ENCODE measurements at places on chromosomes 2 and 18.
A peak's percentile ranks its signal among the peaks of the same experiment; 100 is the strongest.

- DNase-seq, result no peak
These were observed 276.1 kb upstream of the HDAC4 start for GRCh38 chr2:239676716-239677452.

DNA sequence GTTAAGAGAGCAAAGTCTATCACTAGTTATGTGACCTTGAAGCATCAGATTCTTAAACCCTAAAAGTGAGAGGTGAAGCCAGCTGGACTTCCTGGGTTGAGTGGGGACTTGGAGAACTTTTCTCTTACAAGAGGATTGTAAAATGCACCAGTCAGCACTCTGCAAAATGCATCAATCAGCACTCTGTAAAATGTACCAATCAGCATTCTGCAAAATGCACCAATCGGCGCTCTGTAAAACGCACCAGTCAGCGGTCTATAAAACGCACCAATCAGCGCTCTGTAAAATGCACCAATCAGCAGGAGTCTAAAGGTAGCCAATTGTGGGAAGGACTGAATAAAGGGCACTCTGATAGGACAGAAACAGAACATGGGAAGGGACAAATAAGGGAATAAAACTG, 291.6 kb upstream of the FAM98A start:
- DNase-seq, result no peak

DNA sequence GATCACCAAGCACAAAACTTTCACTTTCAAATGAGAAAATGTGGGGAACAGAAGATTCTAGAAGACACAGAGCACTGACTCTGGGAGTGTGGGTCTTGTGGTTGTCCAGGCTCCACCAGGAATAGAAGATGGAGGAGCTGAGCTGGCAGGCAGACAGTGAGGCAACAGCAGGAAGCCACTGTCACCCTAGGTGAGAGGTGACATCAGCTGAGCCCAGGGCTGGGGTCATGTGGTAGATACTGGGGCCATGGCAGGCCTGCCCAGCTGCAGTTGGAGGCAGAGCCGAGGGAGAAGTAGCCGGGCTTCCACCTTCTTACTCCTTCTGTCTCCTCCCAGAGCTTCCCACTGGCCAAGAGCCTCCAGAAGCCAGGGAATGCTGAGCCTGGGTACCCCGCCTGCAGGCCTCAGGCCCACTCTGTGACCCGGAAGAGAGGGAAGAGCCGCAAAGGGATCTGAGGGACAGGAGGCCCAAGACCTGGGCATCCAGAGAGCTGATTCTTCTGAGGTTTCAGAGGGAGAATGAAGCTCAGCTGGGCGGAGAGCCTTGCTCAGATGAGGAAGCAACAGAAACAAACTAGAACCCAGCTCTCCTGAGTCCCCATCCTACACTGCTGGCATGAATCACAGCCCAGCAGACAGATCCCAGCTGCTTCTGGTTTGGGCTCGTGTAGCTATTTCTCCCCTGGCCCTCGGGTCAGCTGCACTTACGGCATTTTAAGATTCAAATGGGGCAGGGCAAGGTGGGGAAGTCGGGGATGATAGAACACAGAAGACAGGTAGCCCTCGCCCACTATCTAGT, 39.8 kb upstream of the ASAP2 start:
- DNase-seq, result no peak

- no peak for DNase-seq
These were observed 62.5 kb upstream of the LGALSL start for GRCh38 chr2:64391424-64391823.

DNA sequence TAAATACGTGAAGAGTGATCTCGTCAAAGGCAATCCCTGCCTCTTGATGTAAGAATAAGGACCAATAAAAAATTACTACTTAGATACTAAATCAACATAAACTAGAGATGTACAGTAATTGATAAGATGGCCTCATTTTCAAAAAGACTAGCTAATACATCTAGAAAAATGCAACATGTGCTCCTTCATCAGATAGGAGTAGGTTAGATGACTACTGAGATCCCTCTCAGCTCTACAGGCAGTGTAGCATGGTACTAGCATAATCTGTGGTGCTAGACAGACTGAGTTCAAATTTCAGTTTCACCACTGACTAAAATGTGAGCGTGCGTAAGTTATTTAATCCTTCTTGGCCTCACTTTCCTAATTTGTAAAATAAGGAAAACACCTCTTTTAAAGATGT, 82.6 kb upstream of the FRZB start:
- peak; percentile 11 for DNase-seq

DNA sequence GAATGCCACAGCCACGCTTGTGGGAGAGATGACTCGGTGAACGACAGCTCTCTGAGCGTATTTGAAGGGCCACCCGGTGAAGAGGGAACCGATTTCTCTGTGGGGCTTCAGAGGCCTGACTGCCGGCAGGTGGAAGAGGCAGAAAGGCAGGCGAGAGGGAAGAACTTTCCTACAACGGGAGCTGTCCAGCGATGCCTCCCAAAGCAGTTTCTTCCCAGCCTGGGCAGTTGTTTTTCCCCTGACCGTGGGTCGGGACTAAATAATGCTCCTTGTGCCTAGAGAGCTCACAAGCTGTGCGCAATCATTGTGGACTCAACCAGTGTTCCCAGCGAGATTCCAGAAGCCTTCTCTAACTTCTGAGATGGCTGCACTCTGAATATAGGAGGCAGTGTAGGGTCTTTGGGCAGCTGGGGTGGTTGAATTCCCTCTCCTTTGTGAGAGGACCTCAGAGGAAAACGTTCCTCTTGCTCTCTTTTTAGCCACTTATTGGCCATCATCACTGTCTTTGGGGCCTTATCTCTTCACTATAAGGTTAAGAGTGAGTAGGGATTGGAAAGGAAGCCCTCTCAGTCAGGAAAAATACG, 710 bp downstream of the SEC11C start:
- DNase-seq, result no peak

GRCh38 chr2:26640331-26640745, 828 bp downstream of the CIB4 start:
- DNase-seq, result peak; percentile 39

DNA sequence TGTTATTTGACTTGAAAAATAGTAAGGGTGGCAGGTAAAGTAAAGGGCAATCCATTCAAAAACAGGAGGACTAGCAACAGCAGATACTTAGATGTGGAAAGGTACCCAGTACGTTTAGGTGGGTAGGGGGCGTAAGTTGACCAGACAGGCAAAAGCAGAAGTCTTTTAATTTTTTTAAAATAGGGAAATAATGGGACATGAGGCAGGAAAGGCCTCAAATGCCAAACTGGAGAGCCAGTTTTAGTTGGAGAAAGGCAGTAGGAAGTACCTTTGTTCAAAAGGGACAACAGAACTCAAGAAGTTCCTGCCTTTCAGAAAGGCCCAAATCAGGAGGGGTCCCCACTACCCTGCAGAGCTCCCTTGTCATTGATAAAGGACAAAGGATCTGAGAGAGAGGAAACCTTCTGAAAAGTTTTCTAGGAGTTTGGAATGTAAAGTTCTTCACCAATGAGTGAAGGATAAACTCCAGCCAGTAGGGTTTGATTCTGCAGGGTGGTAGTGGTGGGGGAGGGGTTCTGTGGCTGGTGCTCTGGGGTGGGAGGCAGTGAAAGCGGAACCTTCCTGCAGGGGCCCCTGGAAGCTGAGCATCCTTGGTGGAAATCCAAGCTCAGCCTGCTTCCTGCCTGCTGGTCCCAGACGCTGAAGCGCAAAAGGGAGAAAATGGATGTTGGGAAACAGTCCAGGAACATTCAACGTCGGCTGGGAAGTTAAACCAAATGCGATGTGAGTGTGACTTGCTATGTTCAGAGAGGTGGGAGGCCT, 40.1 kb downstream of the TMEM17 start:
- DNase-seq, result no peak

DNA sequence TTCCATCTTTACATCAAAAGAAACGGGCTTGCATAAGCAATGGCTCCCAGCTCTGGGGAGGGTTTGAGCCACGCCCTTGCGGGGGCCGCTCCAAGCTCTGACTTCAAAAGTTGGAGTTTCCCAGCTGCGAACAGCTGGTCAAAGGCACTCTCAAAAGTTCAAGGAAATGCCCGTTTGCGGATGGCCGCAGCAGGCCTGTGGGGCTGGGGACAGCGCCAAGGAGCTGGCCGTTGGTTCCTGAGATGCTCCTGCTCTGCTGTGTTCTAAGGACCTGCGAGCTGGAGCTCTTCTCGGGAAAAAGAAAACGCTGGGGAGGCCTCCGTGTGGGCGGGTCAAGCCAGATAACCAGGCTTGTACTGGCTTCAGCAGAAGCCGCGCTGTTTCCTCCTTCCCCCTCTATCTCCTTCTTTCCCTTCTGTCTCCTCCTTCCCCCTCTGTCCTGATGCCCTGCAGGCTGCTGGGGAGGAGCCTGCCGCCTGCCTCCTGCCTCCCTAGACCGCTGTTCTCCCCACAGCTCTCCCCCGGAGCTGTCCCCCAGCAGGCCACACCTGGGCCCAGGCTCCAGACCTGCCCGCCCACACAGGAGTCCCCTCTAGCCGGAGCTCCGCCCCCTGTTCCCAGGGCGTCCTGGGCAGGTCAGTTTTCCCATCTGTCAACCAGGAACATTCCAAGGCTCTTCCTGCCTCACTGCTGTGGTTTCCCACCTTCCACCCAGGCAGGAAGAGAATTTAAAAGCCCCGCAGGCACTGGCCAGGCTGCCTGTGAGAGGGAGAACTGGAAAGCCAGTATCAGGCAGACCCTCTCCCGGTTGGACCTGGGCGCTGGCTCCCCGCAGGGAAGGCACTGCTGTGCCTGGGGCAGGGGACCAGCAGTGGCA, 14.1 kb downstream of the KLF11 start:
- peak; percentile 60 for DNase-seq

DNA sequence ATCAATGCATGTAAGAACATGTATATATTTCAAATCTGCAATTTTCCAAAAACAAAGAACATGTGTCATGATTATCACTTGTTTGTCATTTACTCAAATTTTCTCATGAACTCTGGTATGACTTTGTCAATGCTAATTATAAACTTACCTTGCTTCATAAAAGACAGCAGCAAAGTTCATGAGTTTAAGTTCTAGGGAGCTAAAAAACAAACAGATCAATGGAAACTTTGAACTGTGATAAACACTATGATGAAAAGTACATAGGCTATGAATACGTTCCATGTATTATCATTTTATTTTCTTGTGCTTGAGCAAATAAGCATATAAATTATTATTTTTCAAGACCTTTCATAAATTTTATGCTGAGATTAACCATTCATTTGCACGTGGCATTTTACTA, 940.8 kb downstream of the MBD2 start:
- DNase-seq, result no peak

DNA sequence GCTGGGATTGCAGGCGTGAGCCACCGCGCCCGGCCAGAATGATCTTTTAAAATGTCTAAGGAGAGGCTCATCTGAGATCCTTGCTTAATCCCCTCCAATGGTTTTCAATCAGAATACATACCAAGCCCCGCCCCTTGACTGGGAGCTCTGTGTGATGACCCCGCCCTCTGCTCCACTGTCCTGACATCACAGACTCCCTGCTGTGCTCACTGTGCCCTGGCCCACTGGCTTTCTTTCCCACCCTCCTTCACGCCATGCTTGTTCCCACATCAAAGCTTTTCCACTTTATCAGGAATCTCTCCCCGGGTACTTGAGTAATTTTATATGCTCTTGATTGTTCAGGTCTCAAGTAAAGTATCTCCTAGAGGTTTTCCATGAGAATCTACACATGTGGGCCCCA, 762.3 kb upstream of the ID2 start:
- DNase-seq, result no peak

GRCh38 chr18:70128271-70128670, 77.2 kb downstream of the RTTN start:
- no peak for DNase-seq

DNA sequence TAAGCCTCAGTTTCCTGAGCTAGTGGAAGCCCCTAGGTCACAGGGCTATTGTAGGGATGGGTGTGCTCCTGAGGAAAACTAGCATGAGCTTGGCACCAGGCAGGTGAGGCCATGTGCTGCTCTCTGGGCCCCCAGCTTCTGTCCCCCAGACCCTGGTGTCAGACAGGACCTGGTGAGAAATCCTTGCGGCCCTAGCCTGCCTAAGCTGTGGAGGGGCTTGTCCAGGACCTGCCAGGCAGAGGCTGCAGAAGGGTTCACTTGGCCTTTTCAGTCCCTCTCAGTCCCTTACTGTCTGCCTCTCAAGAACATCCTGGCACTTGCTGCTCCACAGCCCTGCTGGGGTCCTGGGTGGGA, 58.4 kb downstream of the ZFP36L2 start:
- DNase-seq, result no peak

DNA sequence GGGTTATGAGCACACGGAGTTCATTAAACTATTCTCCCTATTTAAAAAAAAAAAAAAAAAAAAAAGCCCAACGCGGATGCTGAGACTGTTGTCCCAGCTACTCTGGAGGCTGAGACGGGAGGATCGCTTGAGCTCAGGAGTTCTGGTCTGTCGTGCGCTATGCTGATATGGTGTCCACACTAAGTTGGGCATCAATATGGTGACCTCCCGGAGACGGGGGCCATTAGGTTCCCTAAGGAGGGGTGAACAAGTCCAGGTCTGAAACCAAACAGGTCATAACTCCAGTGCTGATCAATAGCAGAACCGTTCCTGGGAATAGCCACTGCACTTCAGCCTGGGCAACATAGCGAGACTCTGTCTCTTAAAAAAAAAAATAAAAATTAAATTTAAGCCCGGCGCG, 12.9 kb upstream of the ANKRD53 start:
- DNase-seq, result no peak

DNA sequence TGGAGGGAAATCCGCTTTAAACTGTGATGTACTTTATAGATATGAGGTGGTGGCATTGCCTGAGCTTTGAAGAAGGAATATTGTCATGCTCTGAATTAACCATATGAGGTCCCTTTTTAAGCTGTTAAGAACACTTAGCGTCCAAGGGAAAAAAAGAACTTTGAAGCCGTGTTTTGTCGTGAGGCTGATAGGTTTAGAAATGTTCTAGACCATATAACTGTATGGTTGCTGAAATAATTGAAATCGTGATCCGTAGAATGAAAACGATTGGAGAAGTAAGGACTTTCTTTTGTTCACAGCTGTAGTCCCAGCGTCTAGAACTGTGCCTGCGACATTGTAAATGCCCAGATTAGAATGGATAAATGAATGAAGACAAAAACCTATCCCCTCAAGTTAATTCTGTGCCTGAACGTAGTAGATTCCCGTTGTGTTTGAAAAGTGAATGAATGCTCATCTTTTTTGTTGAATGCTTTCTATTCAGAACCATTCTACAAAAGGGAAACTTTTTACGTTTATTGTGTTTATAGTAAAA, 1.5 kb downstream of the SMCHD1 start:
- DNase-seq, result no peak

- peak; percentile 5 for DNase-seq
These were observed 16.4 kb downstream of the TNFRSF11A start for GRCh38 chr18:62341473-62341872.

- no peak for DNase-seq
These were observed 575.5 kb downstream of the LRRTM4 start for GRCh38 chr2:76946631-76947145.

DNA sequence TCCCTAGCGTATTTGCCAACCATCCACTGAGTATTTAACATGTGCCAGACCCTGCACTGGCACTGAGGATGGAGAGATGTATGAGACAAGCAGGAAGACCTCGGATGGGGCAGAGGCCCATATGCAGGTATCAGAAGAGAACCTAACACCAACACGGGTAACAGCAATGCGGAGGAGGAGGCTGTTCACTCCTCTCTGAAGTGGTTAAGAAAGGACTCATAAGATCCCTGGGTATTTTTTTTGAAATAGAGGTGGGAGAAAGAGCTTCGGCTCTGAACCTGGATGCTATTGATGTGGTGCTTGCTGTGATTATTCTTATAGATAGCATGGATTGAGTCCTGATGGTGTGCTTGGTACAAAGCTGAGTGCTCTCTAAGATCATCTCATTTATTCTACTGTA, 418.3 kb downstream of the LPIN1 start:
- no peak for DNase-seq
